T-helper 9 cell (primary cell): ENCODE measurements at places on chromosomes 7 and 10.

DNA sequence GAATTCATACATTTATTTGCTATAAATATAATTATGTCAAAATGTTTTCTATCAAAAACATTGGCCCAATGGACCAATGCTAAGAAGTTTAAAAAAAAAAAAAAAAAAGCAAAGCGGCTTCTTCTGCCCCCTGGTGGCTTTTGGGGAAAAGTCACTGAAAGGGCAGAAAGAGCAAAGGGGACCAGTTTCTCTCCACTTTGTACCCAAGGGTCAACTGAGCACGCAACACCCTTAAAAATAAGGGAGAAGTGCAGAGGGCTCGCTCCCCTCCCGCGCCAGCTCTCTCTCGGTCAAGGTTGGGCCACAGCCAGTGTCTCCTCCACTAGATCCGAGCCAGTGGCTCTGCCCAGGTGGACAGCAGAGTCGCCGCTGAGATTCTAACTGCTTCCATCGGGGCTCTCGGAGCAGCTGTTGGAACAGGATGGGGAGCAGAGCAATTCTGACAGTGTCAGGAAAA lies 136.4 kb upstream of the FGFR2 start:
- no peak for DNase-seq

DNA sequence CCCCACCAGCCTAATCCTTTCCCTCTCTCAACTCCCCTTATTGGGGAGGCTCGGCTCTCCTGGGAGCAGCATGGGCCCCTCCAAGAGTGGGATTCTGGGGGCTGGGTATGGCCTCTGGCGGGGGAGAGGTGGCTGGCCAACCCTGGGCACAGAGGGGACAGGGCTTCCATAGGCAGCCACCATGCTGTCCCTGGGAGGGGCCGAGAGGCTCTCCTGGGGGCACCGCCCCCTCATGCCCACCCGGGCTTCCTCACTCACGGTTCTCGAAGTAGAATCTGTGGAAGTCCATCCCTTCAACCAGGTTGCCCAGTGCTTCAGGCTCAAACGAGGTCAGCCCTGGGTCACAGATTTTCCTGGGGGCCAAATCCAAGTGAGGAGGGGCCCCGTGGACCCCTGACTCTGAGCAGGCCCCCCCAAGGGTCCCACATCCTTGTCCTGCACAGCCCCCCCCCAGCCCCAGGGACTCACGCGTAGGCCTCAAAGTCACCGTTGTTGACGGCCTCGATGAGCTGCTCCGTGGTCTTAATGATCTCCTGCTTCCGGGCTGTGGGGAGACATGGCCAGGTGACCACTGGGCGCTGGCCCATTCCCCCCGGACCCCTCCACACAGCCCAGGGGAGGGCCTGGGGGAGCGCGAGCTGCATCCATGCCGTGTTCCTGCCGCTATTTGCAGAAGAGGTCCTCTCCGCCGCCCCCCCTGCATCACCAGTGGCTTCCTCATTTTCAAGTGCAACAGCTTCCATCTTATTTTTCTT lies 19.8 kb downstream of the YKT6 start:
- no peak for DNase-seq

- DNase-seq, result no peak
These were observed 77.1 kb upstream of the DUSP5 start for GRCh38 chr10:110420401-110421193.

DNA sequence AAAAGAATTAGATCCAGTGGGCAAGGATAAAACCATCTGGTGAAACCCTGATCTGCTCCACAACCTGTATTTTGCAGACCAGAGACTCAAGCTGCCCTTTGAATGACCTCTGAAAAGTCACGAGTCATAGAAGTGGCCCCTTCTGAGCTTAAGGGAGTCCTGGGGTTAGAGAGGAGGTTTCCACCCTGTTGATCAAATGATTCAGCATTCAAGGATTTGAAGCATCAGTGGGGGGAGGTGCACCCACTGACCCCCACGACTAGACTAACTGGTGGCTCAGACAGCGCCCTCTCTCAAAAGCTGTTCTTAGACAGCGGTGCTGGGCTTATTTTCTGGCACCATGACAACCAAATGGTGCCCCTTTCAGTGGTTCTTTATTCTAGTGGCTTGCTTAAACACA lies 44.3 kb downstream of the PLCE1 start:
- DNase-seq, result no peak

DNA sequence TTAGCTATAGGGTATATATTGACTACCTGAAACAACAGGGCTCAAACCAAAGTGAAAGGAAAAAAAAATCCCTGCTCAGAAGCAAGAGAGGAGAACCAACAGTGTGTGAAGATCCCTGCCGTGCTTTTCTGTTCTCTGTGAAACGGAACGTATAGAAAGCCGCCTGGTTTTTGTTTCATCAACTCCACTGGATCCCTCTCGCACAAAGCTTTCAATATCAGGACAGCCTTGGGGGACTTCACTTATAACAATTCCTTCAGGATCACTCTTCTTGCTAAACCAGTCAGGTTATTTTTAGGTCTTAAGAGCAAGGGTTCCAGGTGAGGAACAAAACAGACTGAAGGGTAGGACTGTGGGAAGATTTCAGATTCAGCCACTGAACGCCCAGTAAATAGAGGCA lies 151.1 kb upstream of the CACNA2D1 start:
- DNase-seq, result no peak

DNA sequence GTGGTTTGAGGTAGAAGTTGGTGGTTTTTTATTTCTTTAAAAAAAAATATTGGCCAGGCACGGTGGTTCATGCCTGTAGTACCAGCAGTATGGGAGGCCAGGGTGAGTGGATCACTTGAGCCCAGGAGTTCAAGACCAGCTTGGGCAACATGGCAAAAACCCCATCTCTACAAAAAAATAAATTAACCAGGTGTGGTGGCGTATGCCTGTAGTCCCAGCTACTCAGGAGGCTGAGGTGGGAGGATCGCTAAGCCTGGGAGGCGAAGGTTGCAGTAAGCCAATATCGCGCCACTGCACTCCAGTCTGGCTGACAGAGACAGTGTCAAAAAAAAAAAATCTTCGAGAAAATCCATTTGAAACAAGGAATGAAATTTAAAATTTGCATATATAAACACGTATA lies 1.1 kb downstream of the IL2RA start:
- no peak for DNase-seq

DNA sequence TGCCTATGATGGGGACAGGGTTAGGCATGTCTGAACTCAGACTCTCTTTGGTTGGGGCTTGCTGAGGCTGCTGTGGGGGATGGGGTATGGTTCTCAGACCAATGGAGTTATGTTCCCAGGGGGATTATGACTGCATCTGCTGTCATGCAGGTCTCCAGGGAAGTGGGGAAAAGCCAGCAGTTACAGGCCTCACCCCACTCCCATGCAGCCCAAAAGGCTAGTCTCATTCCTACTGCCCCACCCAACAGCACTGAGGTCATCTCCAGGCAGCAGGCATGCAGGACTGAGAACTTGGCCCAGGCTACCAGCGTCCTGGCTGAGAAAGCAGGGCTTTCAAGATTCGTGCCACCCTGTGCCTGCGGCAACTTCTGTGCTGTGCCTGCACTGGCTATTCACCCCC lies 373.3 kb downstream of the HTR7 start:
- DNase-seq, result no peak

- DNase-seq, result no peak
These were observed 86.9 kb downstream of the MPP7 start for GRCh38 chr10:28215930-28216329.

DNA sequence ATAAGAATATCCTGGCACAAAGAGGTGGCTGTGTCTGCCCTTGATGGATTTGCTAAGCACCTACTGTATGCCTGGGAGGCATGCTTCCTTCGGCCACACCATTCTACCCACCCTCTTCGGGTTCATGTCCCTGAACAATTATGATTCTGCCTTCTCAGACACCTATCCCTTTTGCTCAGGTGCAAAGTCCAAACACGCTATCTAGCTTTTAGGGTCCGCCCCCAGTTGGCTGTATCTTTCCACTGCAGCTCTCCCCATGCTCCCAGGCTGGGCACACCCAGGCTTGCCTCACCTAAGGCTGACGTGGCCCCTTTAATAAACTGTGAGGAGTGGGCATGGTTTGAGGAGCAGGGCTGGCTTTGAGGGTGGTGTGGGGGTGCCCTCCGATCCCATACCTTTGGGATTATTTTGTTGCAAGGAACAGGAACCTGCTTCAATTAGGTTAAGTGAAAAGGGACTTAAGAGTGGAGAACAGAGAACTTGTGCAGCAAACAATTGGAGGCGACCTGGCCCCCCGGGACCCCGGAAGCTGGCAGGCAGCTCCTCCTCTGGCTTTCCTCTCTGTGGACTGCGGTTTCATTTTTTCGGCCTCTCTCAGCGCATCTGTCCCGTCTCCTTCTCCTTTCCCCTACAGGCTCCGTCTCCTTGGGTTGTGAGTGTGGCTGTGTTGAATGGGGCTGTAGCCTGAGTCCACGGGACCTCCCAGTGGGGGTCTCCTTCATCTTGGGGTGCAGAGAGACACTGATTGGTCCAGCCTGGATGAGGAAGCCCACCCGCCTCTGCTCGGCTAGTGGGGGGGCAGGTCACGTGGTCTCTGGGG lies 3.8 kb downstream of the CLIP2 start:
- no peak for DNase-seq

DNA sequence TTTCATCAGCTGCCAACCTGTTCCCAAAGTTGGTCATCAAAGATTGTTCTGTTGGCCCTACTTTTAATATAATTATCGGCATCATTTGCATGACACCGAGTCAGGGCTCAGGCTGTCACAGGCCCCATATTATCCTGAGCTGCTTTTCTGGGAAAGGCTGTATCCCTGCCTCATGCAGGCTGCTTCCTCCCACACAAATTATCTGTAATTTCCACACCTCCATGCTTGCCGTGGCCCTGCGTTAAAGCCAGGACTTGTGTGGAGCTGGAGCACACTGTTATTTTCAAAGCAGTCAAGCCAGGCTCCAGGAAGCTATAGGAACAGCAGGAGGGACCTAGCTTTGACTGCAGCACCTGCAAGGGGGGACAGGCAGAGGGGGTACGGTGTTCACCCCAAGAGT lies 5.4 kb upstream of the ADCYAP1R1 start:
- no peak for DNase-seq
